ENCODE measurements at places on chromosomes 7 and 10.

DNA sequence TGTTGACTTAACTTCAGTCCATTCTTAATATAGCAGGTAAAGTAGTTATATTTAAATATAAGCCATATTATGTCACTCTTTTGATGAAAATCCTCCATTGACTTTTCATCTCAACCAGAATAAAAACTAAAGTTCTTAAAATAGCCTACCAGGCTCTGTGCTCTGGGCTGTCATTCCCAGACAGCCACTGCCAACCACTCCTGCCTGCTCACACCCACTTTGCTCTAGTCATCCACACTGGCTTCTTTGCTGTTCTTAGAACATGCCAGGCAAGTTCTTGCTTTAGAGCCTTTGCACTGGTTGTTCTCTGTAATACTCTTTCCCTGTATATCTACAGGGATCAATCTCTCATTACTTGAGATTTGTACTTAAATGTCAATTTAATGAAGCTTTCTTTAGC lies 80.6 kb downstream of the ZEB1 start:
- peak; percentile 32 for DNase-seq

GRCh38 chr7:46713868-46714596 lies 793.0 kb upstream of the IGFBP3 start:
- DNase-seq: peak; percentile 55

- DNase-seq: no peak
These were observed 12.5 kb downstream of the ITGB8 start for GRCh38 chr7:20343205-20343604.

GRCh38 chr7:117012696-117013095 lies 59.4 kb downstream of the ST7 start:
- no peak for DNase-seq

GRCh38 chr10:49613882-49614241 lies at the start of gene CHAT:
Gene CHAT (plus strand): TSS chr10:49614037. CDS start chr10:49614190, 153 bp downstream.
- DNase-seq: no peak

DNA sequence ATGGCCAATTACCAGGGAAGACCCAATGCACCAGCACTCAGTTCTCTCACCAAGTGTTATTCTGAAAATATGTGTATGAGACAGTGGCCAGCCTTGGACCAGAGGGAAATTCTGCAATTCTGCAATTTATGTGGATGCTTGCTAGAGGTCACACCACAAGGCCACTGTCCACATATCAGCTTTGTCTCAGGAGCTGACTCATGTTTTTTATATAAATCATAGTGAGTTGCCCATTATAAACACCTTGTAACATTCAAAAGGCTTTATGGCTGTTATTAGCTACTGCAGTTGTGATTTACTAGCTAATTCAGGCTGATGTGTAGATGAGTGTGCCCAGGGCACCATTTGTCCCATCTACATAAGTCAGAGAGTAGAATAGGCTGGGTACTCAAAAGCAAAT lies 649.0 kb downstream of the LRMDA start:
- DNase-seq: no peak

DNA sequence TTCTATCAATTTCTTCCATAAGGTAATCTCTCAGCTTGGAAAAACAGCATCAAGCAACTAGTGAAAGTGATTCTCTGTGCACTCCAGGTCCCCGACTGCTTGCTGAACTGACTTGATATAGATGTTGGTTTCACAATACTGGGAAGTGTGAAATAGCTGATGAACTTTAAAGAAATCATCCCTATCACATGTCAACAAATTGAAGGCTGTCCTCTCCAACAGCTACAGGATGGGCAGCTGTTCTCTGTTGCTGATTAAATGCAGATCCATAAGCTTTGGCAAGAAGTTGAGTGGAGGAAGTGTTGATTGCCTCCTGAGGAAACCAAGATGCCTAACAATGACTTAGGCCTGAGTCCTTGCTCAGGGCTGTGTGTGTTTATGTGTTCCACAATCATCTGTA lies 130.4 kb upstream of the GDF10 start:
- DNase-seq: no peak

GRCh38 chr10:78212060-78212785 lies 178.6 kb downstream of the RPS24 start:
- DNase-seq: peak; percentile 68

- no peak for DNase-seq
These were observed 87.7 kb upstream of the CHST15 start for GRCh38 chr10:124180947-124181549.

GRCh38 chr10:101625821-101626412 lies 37.8 kb downstream of the DPCD start:
- DNase-seq: no peak

GRCh38 chr7:7446616-7447015 lies 89.1 kb downstream of the COL28A1 start:
- DNase-seq: no peak

- no peak for DNase-seq
These were observed 41.8 kb downstream of the CNNM1 start for GRCh38 chr10:99370993-99371392.

GRCh38 chr10:22252224-22252800 lies 34.5 kb upstream of the EBLN1 start:
- DNase-seq: peak; percentile 71

- peak; percentile 34 for DNase-seq
These were observed 221.5 kb upstream of the GHITM start for GRCh38 chr10:83917537-83918506.

GRCh38 chr7:22579961-22580360 lies 80.0 kb upstream of the STEAP1B start:
- DNase-seq: no peak

- DNase-seq: no peak
These were observed 153.7 kb downstream of the TNS3 start for GRCh38 chr7:47428052-47428767.

DNA sequence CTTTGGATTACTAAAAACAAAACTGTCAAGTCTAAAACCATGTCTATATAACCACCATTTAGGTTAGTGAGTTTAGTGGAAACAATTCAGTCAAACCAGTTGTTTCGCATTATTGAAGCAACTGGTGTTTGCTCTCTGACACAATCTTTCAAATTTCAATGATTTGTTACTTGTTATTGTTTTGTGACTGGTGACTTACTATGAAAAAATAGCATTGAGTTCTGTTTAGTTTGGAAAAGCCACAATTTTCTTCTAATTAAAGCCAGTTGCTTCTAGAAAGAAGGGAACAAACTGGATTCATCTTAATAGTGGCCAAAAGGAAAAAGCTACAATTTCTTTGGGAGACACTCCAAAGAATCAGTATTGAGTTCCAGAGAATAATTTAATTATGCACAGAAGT lies 30.4 kb downstream of the LAMB4 start:
- no peak for DNase-seq

- no peak for DNase-seq
These were observed 10.5 kb upstream of the ZNF212 start for GRCh38 chr7:149228831-149229471.

DNA sequence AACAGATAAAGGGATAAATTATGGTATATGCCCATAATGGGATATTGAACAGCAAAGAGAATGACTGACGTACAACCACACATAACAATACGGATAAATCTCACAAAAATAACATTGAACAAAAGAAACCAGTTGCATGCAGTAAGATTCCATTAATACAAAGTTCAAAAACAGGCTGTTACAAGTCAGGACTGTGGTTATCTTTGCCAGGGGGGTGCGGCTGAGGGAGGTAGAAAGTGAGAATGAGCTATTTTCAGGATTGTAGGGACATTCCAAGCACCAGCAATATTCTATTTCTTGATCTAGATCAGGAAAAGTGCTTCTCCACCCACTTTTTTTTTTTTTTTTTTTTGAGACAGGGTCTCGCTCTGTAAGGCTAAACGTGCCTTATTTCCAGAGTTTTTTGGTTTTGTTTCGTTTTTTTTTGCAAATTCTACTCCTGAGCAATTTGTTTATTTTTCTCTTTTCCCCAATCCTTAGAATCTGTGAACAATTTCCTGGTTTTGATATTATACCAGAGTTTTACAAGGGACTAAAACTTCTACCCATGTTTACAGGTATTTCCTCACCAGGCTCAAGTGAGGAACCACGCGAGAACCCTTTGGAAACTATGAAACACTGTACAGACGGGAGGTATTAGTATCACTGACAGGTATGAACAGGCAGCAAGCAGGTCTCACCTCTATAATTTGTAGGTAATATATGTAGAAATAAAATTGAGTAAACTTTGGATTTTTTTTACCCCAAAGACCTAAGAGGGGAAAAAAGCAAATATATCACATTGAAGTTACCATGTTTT lies 9.9 kb downstream of the SMURF1 start:
- no peak for DNase-seq

DNA sequence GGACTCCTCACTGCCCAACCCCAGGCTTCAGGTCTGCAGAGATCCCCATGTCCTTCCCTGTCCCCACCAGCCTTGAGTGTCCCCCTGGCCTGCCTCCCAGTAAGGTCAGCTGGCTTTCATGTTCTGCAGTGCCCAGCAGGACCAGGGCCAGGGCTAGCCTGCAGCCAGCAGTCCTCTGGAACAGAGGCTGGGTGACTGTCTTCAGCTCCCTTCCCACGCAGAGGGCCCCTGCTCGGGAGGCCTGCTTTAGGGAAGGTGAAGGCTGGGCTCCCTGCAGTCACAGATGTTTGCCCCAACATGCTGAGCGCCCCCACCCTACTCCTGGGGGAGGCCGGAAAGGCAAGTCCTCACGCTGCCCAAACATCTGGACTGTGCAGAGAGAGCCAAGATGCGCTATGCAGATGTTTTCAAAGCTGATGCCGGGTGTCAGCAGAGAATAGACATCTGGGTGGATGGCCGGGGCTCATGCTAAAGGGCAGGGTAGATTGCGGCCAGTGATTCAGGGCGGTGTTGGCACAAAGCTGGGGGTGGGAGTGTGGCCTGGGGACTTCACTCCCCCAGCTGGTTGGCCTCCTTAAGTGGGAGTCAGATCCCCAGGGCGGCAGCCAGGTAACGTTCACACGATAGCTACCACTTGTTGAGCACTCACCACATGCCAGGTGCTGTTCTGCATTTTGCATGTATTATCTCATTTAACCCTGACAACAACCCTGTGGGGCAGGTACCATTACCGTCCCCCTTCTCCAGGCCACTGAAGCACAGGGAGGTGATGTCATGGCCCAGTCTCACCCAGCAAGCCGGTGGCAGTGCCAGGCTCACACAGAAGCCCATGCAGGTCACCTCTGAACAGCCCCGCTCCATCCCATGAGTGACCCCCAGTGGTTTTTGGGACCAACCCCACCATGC lies 71.2 kb upstream of the COL13A1 start:
- DNase-seq: peak; percentile 55

GRCh38 chr7:150398108-150398964 lies 19.2 kb downstream of the ZNF775 start:
- DNase-seq: no peak

- peak; percentile 72 for DNase-seq
These were observed at the start of gene MACROH2A2 for GRCh38 chr10:70052462-70053217. Gene MACROH2A2 (plus strand): TSS chr10:70052846. CDS start chr10:70075659, 22,813 bp downstream.

DNA sequence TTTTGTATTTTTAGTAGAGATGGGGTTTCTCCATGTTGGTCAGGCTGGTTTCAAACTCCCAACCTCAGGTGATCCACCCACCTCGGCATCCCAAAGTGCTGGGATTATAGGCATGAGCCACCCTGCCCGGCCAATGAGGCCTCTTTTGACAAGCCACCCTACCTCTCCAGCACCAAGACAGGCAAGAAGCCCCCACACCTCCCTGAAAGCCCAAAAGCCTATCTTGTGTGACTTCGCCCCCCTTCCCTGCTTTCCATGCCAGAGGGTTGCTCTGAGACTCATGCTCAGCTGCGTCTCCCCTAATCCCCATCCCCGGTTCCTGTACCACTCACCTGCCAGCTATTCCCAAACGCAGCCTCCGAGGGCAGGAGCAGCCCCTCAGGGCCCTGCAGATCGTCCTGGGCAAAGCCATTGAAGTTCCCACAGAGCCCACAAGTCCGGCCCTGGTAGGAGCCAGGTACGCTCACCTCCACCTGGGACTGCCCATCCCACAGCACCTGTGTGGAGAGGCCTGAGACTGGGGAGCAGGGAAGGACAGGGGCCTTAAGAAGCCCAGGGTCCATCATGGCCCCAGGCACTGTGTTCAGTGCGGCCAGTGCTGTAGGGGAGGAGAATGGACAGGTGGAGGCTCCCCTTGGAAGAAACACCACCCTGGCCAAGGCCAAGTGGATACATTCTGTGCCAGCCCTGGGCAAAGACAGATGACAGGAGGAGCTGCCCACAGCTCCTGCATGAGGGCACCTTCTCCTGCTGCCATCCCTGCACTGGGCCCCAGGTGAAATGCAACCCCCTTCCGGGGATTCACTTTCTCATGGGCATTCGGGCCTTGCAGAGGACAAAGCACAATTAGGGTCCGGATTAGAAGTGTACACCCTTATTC lies 15.8 kb downstream of the ATP6V1F start:
- no peak for DNase-seq

DNA sequence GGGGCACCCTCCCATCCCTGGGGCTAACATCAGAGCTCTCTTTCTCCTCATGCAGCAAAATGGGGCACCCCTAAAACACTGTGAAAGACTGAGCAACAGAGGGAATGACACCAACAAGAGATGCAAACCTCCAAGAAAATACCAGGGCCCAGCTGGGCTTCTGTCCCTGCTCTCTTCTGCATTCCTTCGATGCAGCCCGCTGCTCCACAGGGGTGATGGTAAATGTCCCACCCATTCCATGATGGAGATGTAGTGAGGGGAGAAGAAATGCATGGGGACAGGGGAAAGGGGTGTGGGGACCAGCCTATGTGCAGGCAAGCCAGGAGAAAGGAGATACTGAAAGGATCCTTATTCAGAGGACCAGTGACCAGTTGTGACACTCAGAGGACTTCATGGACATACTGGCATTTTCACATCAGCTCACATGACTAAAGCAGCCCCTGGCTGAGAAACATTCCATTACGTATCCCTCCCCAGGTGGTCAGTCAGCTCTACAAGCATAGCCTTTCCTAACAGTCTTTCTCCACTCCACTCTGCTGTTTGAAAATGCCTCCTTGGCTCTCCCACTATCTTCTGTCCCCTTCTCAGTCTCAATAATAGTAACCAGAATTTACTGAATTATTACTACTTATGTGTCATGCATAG lies 13.3 kb downstream of the SORBS1 start:
- DNase-seq: no peak

GRCh38 chr10:9688711-9689110 lies 1329.0 kb upstream of the CELF2 start:
- DNase-seq: no peak

DNA sequence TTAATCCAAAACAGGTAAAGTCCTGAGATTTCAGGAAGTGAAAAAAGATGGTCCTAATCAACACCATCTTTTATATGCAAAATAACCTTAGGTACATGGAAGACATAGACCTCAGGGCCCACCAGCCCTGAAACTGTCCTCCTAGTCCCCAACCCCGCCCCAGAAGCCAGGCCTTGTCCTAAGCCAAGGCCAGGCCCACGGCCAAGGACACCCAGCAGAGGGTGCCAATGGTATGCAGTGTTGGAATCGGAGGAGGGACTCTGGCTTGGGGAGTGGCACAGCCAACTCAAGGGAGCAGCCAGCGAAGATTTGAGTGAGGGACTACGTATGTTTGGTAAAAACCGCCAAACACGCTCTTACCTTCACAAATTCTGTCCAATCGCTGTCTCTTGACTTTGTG lies 96.7 kb downstream of the ZRANB1 start:
- no peak for DNase-seq
